Testis (tissue), 5 donors: ENCODE measurements at places on chromosomes 5 and 9. TPM values are rescaled to one million over a fixed set of nuclear protein-coding genes. Genes with fewer than 3 reads are reported as not detected.

- no peak for DNase-seq
Measured at GRCh38 chr5:1075555-1075881, 36.3 kb downstream of the SLC12A7 start.

DNA sequence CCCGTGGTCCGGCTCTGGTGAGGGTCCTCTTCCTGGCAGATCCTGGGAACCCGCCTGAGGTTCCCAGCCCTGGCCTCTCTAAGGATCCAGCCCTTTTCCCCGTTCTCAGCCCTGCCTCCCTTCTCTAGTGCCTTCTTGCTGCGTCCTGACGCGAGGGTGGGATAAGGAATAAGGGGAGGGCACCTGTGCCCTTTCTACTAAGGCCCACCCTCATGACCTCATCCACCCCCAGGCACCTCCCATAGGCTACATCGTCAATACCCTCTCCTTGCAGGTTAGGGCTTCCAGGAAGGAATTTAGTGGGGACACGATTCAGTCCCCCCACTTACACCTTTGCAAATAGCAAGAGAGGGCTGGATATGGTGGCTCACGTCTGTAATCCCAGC is 10.7 kb upstream of the DIPK1B start:
- DNase-seq: no peak

DNA sequence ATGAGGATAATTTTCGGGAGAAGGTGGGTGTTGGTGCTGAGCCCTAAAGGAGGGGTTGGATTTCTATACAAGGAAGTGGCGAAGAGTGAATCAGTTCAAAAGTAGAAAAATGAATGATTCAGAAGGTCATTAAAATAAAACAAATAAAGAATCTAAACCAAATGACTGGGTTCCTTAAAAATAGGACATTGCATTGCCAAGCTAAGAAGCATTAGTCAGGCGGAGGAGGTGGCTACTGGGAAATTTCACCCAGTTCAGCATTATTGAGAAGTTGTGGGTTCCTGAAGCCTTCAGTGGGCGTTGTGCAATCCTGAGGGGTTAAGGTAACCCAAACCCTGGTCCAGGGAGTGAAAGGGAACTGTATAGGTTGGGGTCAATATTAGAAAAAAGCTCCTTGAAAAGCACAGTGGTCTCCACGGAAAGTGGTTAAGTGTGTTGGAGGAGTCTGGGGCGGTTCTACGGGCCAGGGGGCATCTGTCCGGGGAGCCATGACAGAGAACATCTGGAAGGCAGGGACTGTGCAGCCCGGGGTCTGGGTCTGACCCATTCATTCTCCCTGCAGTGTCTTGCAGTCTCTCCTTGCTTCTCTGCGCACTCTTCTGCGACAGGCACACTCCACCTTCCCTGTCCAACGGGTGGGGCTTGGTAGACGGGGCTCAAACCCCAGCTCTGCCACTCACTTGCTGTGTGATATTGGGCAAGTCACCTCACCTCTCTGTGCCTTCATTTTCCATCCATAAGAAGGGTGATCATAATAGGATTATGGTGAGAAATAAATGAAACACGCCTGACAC is 27.6 kb upstream of the DUSP1 start:
- DNase-seq: peak; percentile 39

DNA sequence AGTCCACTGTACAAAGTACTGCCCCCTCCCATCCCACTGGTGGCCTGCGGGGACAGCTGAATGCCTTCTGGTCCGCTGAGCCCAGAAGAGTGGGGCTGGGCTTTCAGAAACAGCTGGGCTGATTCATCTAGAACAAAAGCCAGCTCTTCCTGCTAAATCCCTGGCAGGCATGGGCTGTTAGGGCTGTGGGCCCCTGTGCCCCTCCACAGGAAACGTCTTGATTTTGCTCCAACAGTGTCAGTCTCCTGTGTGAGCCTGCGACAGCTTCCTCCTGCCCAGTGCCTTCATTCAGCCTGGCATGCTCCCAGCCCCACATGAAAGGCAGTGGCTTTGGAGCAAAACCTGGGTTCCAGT is 6.9 kb upstream of the GSN start:
- no peak for DNase-seq

- DNase-seq: peak; percentile 77
Measured at GRCh38 chr5:36521838-36522745, 84.3 kb upstream of the SLC1A3 start.

DNA sequence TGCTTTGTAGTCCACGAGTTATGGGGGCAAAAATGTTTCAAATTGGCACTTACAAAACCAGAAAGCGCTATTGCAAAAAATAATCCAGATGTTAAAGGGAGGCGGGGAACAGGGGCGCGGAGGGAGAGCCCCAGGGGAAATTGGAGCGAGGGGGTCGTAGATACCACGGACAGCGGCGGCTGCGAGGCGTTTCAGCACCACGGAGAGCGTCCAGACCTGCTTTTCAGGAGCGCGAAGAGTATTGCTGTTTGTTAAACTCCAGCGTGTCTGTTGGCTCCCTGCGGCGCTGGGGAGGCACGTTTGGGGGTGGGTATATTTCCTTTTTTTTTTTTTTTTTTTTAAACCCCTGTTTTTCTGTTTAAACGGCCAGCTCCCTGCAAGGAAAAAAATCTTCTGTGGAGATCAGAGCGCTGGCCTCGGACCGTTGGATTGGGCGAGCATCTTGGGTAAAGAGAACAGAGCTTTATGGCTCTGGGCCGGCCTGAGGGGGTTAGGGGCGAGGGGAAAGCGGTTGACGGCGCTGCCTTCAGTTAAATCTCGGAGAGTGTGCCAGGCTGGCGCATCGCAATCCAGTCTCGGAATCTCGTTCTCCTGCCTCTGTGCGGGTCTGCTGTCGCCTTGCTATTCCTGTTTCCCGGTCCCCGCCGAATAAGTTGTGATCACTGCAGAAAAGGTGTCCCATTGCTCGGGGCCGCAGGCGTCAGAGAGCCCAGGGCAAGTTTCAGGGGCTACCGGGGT is at the start of gene GLRA1:
TSS of gene GLRA1 (minus strand) at position 288 of the 738 bp plus-strand sequence. CDS start 302 bp downstream, outside the sequence.
- peak; percentile 70 for DNase-seq

Gene PSD2
- total RNA-seq: 1.9 TPM

- no peak for DNase-seq
Measured at GRCh38 chr5:135100011-135100410, 66.0 kb upstream of the PITX1 start.

Gene PHF24
- 132 TPM for total RNA-seq
